ENCODE measurements at places on chromosomes 1 and 21. TPM values are rescaled to one million over a fixed set of nuclear protein-coding genes. Genes with fewer than 3 reads are reported as not detected.

ARHGAP29 gene
- total RNA-seq, result 1.5 TPM

DNA sequence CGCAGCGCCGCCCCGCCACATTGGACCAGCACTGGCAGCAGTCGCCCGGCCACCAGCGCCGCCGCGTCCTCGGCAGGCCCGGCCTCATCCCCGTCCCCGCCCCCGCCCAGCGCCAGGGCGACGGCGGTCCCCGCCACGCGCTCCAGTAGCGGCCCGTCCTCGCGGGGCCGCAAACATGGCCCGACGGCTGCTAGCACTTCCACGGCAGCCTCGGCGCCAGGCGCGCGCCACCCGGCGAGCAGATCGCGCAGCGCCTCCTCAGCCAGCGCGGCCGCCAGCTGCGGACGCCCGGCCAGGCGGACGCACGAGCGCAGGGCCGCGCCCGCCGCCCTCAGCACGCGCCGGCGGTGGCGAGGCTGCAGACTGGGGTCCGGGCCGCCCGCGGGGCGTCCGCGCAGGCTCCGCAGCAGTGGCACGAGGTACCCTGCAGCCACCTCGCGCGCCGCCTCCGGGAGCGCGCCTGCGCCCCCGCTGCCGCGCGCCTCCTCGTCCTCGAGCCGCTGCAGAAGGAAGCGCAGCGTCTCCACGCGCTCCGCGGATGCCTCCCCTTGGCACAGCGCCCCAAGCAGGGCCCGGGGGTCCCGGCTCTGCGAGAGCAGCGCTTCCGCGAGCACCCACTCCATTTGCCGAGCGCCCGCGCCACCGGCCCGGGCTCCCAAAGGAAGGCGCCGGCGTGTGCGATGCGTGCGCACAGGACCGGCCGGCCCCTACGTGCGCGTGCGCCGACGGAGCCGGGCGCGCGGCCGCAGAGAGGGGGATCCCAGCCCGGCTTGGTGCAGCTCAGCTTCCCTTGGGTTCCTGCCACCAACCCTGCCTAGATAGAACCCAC, at the start of gene TARBP1:
Gene TARBP1, minus strand, starts transcription at position 699 of the 829 bp plus-strand sequence. Its CDS starts 76 bp downstream, at position 623.
- peak; percentile 61 for DNase-seq

DNA sequence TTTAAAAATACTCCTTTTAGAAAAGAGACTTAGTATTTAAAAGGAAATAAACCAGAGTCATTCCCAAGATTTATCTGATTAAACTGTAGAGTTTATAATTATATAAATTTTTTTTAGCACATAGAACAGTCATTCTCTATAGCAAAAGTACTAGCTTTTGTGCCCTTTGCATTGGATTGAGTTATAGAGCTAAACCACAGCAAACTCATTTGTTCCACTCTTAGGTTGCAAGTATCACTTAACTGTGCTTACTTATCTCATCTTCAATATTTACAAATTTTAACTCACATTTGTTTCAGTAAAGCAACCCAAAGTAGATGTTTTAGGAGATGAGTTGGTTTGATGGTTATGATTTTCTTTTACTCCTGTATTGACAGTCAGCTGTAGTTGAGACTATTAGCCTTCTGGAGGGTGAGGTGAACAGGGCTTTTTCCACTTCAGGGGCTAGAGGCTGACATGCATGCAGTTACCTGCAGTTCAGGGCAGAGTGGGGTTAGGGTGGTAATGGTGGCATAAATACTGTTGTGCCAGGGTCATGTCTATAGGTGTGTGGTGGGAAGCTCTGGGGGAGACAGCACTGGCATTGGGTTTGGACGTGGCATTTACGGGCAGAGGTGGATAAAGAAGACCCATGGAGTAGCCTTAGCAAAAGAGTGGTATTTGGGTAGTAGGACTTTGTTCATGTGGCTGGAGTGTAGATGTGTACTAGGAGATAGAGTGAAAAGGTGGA, 42.1 kb downstream of the DYRK1A start:
- DNase-seq, result no peak

RNF186 gene
- not detected for total RNA-seq

TCHH gene
- total RNA-seq, result not detected

DNA sequence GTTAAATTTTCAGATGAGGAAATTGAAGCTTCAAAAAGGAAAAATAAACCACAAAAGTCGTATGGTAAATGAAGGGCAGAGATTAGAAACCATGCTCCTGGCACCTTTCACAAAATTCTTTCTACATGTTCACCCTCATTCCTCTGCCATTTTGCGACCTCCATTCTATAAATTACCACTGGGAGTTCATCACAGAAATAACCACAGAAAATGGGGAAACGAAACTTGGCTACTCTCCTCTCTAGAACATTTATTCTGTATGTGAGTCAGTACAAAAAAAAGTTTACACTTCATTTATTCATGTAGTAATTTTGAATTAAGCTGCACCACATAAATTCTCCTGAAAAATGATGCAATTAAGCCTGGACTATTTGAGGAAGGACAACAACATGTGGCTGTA, 320.9 kb upstream of the C1orf87 start:
- no peak for DNase-seq

DNA sequence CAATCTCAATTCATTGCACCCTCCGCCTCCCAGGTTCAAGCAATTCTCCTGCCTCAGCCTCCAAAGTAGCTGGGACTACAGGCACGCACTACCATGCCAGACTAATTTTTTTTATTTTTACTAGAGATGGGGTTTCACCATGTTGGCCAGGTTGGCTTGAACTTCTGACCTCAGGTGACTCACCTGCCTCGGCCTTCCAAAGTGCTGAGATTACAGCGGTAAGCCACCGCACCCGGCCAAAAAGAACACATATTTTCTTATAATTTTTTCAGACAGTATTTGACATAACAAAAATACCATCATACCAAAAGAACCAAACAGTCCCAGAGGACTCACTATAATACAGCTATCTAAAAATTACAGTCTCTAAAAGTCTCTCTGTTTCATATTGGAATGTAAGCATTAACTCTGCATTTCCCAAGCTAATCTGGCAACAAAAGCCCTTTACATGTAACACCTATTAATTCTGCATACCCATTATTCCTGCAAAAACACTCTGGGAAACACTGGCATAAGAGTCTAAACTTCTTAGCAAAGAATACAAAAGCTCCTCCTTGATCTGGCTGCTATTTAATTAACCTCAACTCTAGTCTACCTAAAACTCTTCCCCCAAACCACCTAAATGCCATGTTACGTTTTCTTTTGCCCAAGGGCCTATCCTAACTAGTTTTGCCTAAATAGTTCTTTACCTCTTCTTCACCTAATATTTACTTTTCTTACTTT, 26.9 kb downstream of the WDR26 start:
- no peak for DNase-seq

DNA sequence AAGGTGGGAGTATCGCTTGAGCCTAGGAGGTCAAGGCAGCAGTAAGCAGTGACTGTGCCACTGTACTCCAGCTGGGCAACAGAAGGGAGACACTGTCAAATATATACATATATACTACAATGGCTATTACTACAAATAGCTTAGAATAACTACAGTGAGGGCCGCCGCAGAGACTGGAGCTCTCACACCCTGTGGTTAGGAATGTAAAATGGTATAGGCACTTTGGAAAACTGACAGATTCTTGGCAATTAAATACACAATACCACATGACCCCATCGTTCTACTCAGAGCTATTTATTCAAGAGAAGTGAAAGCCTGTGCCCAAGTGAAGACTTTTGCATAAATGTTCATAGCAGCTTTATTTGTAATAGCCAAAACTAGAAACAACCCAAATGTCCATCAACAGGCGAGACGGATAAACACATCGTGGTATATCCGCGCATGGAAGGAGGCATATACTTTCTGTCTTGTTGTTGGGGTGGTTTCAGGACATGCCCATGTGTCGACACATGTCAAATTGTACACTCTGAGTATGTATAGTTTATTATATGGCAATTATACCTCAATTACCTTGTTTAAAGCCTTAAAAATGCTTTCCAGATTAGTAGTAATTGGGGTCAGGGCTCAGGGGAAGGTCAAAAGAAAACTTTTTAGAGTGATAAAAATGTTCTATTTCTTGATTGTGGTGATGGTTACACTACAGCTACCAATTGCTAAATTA, 123.4 kb downstream of the RIPK4 start:
- DNase-seq, result no peak

TFF2 gene
- not detected for total RNA-seq

FCRL6 gene
- total RNA-seq, result not detected

GRCh38 chr1:152514715-152515433, 592 bp downstream of the CRCT1 start:
- DNase-seq, result no peak

DNA sequence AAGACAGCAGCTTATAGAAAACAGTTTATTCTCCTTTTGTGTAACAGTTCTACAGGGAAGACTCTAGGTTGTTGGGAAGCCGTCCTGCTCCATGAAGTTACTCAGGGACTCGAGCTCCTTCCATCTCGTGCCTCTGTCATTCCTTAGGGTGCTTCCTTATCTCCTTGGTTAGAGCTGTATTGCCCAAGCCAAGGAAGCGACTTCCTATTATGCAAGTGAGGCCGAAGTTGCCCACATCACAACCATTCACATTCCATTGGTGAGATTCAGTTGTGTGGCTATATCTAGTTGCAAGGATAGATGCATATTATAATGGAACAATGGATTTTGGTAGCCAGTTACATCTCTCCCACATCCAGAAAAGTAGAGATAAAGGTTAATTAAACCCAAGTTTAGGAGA, 9.0 kb downstream of the GSTM5 start:
- DNase-seq, result no peak

DNA sequence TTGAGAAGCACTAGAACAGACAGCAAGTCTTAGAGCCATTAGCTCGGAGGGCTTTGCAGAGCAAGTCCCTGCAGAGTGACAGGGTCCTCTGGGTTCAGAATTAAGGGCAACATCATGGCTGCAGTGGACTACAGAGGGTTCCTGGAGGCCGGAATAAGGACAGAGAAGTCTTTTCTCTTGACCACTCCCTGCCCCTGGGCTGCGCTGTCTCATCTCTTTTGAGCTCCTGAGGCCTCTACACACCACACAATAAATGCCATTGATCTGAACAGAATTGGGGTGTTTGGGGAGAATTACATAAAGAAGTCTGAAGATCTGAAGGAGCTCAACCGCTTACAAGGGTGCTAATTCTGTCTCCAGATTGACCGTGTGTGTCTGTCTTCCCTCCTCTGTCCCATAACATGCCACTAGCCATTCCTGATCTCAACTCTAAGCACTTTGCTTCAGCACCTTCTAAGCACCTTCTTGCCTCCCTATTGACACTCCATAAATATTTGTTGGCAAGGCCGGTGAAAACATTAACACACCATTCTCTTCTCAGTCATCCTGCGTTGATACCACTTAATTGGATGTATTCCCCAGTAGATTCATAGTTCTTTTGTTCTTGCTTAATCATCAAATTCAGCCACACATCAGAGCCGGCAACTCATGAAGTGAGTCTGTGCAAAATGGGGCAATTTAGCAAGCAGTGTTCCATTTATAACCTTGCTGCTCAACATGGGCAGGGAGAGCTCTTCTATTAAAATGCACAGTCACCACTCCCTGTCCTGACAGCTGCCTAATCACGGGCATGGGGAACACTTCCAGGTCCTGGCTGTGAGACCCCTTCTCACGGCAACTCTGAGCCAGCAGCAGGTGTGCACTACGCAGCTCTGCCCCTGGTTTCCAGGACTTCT, 49.7 kb downstream of the NMNAT2 start:
- DNase-seq, result peak; percentile 9
